ENCODE measurements at places on chromosomes 7 and 10.

DNA sequence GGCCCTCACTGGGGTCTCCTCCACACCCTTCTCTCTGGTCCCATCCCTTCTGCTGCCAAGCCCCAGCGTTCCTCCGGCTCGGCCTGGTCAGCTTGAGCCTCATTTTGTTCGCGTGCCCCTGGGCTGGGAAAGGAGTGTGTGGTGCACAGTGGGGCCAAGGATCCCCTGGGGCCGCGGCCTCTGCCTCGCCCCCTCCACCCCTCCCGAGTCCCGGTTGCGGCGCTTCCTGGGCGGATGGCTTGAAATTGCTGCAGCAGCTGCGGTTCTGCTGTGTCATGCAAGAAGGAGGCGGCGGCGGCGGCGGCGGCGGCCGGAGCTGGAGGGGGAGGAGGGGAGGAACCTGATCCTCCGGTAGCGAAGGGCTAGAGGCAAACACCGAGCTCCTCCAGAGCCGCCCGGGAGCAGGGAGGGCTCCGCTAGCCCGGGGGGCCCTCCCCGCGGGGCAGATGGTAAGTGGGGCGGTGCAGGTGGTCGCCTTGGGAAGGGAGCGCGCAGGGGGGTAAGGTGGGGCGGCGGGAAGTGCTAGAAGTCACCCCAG is 217.8 kb upstream of the MKLN1 start:
- DNase-seq: peak; percentile 77

DNA sequence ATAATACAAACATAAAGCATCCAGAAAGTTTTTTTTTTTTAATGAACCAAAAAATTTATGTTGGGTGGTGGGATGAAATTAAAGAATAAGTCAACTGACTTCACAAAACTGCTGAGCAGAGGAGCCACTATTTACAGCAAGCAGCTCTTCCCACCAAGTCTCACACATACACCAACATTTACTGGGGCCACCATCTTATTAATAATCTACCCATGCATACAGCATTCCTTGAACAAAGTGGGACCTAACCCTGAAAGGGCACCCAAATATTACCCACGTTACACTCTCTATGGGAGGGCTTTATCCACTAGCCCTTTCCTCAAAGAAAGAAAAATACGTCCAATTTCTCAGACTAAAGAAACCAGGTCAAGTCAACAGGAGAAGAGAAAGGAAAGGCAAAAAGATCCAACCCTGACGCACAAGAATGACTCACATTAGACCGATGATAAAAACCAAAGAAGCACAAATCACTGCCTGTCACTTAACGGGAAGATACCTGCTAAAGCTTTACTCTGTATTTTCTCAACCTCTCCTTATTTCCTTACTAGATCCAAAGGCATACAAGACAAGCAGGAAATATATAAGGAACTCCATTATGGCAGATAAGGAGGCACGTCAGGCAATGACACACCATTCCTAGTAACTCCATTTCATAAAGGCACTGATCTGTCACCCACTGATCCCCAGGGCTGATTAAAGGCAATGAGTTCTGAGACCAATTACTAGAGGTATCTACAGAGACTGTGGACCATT is 141.8 kb upstream of the ASAH2 start:
- peak; percentile 20 for DNase-seq

- DNase-seq: no peak
Observed at GRCh38 chr10:101671453-101671852, 23.5 kb downstream of the FBXW4 start.

- no peak for DNase-seq
Observed at GRCh38 chr7:110994028-110994967, 96.6 kb upstream of the LRRN3 start.

GRCh38 chr10:26792758-26793495 is 67.8 kb downstream of the ABI1 start:
- DNase-seq: no peak

GRCh38 chr7:9691286-9691685 is 1257.9 kb downstream of the NXPH1 start:
- no peak for DNase-seq

DNA sequence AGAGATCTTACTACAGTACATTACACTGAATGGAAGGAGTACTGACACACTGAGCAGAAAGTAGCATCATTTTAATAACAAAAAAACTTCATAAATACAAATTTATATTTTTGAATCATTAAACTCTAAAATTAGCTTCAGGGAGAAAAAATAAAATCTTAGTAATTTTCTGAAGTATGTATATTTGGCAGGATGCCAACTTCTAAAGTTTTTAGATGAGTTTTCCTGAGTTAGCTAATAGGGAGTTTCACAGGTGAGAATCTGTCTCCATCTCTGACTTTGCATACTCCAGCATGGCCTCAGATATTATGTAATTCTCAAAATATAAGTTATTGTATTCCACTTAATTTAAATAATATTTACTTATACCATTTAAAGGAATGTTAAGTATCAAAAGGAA is 673.2 kb upstream of the PCDH15 start:
- no peak for DNase-seq

DNA sequence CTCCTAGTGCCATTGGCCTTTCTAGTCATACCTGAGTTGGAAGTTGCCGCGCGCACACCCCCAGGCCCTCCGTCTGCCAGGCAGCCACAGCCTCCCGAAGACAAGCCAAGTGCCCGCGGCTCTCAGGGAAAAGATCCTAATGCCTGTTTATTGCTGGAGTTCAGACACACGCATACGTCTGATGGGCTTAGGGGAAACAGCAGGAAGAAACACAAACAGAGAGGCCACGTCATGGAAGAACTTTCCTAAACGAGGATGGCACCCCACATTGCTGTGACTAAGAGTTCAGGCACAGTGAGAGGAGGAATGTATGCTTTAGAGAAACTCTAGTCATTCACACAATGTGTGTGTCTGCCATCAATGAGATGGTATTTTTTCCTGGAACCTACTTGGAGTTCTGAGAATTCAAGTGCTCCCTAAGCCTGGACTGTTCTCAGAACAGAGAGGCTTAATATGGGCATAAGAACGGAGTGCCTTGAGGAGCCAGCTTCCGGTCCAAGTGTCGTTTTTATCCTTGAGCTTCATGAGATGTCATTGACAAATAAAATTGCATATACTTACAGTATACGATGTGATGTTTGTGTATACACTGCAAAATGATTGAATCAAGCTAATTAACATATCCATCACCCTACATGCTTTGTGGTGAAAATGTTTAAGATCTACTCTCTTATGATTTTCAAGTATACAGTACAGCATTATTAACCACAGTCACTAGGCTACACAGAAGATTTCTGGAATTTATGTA is 11.6 kb upstream of the RBP3 start:
- DNase-seq: peak; percentile 49

GRCh38 chr10:112778579-112778978 is 171.5 kb upstream of the TCF7L2 start:
- no peak for DNase-seq

DNA sequence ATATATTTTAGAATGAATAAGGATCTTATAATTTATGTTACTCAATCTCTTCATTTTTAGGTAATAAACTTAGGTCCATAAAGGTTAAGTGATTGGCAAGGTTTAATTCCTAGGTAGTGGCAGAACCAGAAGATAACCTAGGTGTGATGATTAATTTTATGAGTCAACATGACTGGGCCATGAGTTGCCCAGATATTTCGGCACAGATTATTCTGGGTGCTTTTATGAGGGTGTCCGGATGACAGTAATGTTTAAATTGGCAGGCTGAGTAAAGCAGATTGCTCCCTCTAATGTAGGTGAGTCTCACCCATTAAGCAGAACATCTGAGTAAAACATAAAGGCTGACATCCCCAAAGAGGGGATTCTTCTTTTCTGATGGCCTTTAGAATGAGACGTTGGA is 1349.3 kb upstream of the CELF2 start:
- no peak for DNase-seq

Data from hematopoietic multipotent progenitor cell treated with erythropoietin and hydrocortisone succinate and interleukin-3 and kit ligand, for 15 days (in vitro differentiated cells).